Stimulated activated CD8-positive, alpha-beta memory T cell treated with anti-CD3 and anti-CD28 coated beads, Interleukin-4, amount 100 ng/mL, for 1 hour (primary cell): ENCODE measurements at places on chromosomes 5 and 9.

DNA sequence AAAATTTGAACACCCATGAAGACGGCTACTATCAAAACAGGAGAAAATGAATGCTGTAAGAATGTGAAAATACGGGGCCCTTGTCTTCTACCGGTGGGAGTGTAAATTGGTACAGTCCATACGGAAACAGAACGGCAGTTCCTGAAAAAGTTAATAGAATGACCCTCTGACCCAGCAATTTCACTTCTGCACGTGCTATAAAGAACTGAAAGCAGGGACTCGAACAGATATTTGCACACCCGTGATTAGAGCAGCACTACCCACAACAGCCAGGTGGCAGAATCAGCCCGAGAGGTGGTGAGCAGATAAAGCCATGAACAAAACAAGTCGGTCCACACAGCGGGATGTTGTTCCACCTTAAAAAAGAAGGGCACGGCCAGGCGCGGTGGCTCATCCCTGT, 22.6 kb upstream of the SLC12A7 start:
- DNase-seq: no peak

GRCh38 chr5:157306692-157307471, 41.0 kb downstream of the CYFIP2 start:
- no peak for DNase-seq

DNA sequence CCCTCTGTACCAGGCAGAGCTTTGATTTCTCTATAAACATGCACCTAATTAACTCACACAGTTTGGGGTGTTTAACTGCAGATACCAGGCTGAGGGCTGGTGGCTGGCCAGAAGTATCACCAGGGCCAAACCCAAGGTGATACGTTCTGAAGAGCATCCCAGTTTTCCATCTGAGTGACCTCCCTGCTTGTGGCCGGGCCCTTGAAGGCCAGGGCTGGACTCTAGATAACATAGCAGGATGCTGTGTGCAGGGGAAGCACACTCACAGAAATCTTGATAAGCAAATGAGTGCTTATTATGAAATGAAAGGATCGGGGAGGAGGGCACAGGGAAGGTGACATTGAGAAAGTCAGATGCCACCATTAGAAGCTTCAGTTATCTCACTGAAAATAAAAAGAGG, 582.4 kb downstream of the BRINP1 start:
- DNase-seq: no peak

- DNase-seq: no peak
Observed at GRCh38 chr5:27814286-27814685, 775.9 kb upstream of the CDH9 start.

GRCh38 chr9:5479994-5480694, 29.8 kb downstream of the CD274 start:
- DNase-seq: no peak

DNA sequence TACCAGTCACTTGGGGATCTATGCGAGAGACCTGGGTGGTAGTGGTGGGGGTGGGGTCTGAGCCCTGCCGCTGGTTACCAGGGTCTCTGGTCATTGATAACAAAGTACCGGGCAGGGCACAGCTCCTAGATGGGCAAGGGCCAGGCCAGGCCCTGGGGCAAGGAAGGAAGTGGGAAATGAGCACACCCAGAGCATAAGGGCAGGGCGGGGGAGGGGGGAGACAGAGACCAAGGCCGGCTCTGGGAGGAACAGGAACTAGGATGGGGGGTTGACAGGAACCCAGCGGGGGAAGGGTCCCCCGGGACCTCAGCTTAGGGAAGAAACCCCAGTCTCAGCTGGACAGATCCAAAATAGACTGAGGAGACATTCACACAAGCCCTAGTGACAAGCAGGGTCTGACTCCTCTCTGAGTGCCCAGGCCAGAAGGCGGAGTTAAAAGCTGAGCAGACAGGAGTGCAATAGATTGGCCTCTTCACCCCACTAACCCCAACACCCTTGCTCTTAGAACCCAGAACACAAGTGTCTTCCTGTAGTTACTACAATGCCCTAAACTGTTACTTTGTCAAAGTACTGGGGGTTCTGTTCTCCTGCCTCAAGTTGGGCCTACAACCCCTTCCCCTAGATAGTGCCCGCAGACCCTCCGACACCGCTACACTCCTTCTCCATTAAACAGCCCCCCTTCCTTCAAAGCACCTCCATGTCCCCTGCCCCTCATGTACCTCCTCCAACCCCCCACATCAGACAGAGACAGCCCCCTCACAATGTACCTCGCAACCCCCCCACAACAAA, 628 bp downstream of the ATOSB start:
- no peak for DNase-seq

DNA sequence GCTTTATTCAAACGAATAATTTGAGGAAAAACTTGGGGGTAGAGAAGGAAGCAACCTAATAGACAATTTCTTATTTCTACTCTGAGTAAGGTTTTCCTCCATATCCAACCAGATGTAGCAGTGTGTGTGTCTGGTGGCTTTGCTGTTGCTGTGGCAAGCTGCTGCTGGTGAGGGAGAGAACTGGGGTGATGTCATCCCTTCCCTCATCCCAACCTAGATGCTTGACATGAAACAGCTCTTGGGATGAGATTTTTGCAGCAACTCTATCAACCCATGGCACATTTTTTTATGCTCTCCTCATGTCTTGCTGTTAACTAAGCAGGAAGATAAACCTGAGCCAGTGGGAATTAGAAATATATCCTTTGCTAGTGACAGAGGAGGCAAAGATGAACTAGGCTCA, 135.8 kb downstream of the PCSK1 start:
- DNase-seq: no peak

GRCh38 chr5:132070460-132071337, 2.9 kb upstream of the CSF2 start:
- no peak for DNase-seq

- DNase-seq: no peak
Observed at GRCh38 chr9:99970481-99970880, 64.0 kb downstream of the STX17 start.

- no peak for DNase-seq
Observed at GRCh38 chr5:5313101-5313635, 109.3 kb upstream of the ICE1 start.

DNA sequence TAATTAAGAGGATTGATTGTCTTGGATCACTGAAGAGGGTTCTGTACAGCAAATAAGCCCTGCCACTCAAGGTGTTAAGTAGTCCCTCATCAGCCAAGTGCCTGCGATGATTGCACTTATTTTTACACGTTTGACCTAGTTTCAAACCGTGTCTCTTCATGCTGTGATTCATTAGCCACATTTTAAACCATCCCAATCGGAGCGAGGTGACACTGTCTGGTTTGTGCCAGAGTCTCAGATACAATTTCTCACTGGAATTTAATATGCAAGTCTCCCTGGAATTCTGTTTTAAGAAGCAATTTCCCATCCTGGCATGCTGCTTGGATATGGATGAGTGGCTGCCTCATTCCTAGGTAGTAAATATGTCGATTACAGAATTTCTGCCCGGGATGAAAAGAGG, 1.6 kb downstream of the INSYN2B start:
- DNase-seq: no peak

DNA sequence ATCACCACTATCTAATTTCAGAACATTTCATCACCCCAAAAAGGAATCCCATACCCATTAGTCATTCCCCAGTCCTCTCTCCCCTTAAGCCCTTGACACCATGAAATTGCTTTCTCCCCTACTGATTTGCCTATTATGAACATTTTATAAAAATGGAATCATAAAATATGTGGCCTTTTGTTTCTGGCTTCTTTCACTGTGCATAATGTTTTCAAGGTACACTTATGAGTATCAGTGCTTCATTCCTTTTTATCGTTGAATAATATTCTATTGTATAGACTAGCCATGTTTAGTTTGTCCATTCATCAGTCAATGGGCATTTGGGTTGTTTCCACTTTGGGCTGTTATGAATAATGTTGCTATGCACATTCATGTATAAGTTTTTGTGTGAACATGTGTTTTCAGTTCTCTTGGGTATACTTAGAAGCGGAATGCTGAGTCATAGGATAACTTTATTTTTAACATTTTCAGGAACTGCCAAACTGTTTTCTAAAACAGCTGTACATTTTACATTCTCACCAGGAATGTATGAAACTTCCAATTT, 40.4 kb upstream of the FGF1 start:
- no peak for DNase-seq

GRCh38 chr9:136411378-136411777, 920 bp downstream of the PMPCA start:
- DNase-seq: no peak

GRCh38 chr9:82192211-82192610, 203.6 kb downstream of the SPATA31D1 start:
- DNase-seq: no peak

DNA sequence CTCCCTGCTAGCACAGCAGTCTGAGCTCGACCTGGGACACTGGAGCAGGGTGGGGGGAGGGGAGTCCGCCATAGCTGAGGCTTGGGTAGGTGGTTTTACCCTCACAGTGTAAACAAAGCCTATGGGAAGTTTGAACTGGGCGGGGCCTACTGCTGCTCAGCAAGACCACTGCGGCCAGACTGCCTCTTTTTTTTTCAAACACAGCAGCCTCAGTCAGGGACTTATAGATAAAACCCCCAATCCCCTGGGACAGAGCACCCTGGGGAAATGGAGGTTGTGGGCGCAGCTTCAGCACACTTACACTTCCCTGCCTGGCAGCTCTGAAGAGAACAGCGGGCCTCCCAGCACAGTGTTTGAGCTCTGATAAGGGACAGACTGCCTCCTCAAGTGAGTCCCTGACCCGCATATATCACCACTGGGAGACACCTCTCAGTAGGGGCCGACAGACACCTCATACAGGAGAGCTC, 151.1 kb upstream of the APC start:
- no peak for DNase-seq
